ENCODE measurements at places on chromosomes 5 and 9.

DNA sequence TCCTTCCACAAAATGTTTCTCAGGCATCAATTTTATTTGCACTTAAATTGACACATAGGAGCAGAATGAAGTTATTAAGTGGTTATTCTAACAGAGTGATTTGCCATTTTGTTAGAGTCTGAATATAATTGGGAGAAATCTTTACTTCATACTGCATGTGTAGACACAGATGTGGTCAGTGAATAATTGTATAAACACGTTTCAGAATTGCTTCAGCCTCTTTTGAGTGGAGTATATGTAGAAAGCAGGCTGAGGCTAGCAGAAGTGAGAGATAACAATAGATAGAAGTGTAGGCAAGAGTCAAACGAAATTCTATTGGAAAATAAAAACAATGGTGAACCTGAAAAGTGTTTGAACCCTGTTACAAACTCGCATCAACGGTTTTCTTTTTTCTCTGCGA, 270.7 kb downstream of the TMEM167A start:
- DNase-seq, result peak; percentile 33

DNA sequence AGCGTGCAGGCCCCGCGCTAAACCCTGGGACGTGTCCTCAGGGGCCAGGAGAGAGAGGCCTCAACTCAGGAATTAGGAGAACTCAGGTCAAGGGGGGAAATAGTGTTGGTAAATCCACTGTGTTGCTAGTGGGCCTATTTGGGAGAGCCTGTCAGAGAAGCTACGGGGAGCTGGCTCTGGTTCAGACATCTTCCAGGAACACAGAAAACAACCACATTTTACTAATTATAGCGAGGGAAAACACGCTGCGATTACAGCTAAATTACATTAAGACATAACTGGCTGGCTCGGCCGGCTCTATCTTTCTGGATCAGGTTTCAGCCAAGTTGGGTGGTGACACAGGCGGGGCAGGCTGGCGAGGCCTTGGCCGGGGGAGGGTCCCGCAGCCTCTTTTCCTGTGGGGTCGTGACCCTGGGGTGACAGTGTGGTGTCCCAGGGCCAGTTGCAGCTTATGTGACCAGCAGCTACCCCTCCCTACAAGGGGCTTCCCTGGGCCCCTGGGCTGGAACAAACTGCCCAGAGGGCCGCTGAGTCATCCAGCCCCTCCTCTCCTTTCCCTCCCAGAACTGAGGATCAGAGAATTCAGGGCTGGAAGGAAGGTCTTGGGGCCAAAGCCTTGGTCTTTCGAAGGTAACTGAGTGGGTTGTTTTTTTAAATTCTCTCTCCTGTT, 75.1 kb downstream of the FGF18 start:
- DNase-seq, result peak; percentile 86

GRCh38 chr9:93456022-93456421, 2.6 kb upstream of the FAM120AOS start:
- no peak for DNase-seq

DNA sequence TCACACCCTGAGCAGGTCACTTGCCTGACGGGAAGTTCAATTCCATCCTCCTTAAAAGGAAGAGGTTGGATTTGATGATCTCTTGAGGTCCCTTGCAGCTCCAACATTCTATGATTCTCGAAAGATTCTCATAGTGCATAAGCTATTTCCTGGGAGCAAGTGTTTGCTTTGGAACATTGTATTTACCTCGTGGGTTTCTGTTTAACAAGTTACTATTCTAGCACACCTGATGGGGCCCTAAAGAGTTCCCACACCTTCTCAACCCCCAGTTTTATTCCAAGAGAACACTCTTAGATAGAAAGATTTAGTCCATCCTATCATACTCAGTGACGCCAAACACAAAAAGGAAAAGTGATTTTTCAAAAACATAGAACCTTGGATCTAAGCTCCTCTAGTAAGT, 23.4 kb downstream of the NR4A3 start:
- no peak for DNase-seq

DNA sequence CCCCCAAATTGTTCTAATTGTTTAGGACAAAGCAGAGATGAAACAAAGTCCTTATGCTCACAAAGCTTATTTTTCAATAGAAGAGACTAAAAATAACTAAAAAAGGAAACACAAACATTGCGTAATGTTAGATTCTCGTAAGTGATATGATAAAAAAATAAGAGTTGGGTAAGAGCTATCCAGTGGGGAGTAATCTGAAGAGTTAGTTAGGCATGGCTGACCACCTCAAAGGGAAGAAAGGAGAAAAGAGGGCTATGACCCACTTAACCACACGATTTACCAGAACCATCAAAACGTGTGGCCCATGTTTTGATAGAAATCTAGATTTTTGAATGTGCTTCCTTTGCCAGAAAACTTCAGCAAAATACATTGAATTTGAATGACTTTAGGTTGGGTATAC, 1296.8 kb upstream of the NUDT12 start:
- no peak for DNase-seq

GRCh38 chr9:134785325-134786108, 95.1 kb upstream of the FCN2 start:
- no peak for DNase-seq

DNA sequence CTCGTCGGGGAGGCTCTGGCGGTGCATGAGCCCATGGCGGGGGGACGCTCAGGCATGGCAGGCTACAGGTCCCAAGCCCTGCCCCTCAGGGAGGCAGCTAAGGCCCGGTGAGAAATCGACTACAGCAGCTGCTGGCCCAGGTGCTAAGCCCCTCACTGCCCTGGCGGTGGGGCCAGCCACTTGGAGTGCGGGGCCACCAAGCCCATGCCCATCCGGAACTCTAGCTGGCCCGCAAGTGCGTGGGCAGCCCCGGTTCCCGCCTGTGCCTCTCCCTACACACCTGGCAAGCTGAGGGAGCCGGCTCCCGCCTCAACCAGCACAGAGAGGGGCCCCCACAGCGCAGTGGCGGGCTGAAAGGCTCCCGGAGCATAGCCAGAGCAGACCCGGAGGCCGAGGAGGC, 1896.9 kb upstream of the CDH6 start:
- no peak for DNase-seq

GRCh38 chr9:107637421-107638420, 148.2 kb upstream of the KLF4 start:
- peak; percentile 97 for DNase-seq

DNA sequence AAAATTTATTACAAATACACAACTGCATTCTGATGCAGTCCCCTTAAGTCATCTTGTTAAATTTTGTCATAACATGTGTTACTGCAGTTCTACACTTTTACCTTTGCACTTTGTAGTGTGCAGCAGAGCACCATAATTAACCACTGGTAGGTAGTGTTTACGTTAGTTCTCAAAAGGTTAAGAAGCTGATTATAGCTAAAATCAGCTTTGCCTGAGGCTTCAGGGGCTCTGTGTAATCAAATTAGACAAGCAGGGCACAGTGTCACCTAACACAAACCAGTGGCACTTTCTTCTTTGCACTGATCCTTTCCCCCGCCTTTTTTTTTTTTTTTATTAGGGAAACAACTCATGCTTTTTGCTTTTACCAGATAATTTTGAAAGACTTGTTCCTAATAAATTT, 26.1 kb downstream of the POU5F2 start:
- no peak for DNase-seq

DNA sequence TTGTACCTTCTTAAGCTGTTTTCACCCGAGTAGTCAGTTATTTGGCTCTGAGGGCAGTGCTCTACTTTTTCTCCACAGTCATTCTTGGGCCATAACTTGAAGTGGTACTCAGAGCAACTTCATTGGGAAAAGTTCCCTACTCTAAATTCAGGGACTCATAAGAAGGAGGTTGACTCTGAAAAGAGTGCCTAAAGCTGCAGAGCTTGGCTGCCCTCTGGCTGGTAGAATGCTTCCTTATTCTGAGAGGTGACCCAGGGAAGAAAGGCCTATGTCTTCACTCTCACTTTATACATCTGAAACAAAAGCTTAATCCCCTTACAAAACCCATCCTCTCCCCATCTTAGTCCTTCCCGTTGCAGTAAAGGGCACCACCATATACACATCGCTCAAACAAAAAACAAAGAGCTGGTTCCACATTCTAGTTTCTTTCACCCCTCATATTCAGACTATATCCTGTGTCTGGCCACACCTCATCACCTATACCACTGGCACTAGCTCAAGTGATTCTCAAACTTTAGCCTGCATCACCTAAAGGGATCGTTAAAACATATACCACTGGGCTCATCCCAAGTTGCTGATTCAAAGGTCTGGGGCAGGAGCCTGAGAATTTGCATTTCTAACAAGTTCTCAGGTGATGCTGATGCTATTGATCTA, 7.9 kb downstream of the IGIP start:
- no peak for DNase-seq

DNA sequence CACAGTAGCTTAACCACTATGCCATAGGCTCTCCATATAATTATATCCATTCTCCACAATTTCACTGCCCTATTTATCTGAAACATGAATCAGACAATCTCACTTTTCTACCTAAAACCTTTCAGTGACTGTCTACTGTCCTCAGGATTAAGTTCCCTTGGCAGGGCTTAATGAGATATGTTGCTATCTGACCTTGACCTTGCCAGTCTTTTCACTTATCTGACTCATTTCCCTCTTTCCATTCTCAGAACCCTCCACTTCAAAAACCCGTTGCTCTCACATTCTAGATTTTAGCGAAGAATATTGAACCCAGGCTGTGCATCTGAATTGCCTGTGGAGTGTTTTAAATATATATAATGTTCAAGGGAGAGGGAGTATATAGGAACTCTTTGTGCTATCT, 452.1 kb upstream of the MPDZ start:
- no peak for DNase-seq

DNA sequence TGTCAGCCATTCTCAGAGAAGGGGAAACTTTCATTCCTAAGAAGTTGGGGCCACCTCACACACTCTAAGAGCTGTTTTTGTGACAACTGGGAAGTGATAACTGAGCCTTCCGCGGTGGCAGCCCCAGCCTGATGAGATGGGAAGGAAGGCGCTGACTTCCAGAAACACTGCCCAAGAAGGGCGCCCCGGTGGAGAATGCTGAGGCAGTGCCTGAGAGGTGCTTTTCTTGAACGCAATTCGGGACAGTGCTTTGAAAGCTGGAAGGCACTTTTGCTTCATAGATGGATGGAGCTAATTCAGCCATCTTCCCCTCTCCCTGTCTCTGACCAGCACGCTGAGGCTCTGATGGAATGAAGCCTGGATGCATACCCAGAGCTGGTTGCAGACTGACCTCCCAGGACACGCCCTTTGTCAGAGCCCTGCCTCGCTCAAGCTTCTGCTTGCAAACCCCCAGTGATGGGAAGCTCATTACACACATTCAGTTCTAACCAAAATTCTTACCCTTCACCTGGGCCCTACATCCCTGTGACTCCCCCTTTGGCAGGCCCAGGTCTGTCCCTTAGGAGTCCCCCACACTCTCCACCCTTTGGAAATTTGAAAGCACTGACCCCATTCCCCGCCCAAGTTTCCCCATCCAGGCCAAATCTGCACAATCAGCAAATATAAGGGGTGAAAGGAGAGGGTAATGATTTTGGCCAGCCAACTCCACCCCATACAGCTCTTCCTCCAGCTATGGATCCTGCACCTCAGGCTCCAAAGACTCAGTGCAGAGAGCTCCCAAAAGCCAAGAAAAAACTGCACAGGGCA, 66.6 kb upstream of the SLC25A51 start:
- DNase-seq, result no peak

DNA sequence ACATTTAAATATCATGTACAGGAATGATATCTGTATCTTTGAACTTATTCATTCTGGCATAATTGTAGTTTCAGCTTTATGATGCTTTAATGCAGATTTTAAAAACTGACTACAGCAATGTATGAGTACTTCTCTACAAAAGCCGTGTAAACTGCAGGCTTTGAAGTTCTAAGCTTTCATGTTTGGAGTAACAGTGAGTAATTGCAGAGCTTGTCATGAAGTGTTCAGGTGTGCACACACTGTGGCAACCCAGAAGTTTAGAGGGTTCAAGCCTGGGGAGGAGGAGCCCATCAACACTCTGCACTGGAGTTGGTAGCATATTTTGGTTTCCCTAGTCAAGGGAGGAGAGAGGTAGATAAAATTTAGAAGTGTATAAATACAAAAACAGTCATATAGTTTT, 130.9 kb downstream of the CD180 start:
- DNase-seq, result no peak

DNA sequence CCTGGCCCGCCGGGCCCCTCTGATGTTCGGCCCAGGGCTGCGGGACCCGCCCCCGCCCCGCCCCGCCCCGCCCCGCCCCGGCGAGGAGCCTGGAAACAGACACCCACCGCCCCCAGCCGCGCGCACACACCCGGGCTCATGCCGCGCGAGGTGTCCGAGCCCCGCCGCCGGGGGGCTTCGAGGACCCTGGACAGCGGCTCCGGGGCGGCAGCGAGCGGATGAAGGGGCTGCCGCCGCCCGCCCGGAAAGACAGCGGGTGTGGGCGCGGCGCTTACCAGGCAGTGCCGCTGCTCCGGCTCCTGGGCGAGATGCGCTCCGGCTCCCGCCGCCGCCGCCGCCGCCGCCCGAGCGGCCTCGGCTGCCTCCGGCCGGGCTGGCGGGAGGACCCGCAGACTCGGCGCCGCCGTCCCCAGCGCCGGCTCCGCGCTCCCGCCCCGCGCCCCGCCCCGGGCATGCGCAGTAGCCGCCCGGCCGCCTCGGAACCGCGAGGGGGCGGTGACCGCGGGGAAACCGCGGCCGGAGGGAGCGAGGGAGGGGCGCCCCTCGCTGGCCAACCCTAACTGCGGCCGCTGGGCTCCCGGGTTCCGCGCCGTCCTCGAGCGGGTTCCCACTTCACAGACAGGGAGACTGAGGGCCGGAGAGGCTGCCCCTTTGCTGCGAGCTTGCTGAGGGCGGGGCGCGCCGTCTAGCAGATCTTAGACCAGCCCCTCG, at the start of gene GPRIN1:
TSS of gene GPRIN1 (minus strand) at position 433 of the 711 bp plus-strand sequence. CDS start 10,322 bp downstream, outside the sequence.
- peak; percentile 46 for DNase-seq

DNA sequence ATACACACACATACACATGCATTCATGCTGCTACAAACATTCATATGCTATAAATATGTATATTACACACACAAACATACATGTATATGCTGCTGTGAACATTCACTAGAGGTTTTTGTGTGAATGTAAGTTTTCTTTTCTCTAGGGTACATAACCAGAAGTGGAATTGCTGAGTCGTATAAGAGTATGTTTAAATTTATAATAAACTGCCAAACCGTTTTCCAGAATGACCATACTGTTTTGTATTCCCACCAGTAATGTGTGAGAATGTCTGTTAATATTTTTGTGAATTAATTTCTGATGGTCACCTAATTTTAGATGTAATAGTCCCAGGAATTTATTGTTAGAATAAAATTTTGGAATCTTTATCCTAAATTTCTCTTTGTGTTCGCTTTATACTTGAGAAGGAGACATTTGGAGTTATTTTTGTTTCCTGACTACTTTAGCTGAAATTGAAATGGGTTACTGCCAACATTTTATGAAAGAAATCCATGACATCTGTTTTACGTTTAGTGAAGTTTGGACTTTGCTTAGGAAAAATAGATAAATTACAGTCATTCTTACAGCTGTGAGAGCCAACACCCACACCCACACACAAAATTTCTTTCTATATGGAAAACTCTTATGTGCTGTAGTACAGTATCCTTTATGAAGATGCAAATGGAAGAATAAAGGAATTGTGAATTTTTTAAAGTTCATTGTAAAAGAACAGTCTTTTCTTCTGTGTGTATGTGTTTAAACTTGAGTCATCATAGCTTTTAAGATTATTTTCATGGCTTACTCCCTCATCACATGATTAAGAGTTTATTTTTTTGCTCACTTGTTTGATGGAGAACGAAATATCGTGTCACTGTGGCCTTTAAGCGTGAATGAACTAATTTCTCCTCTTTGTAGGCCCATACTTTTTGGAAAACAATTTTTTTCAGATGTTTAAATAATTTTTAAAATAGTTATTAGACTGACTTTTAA, 24.3 kb downstream of the CENPP start:
- DNase-seq, result peak; percentile 79

GRCh38 chr5:56515011-56515410, 281.9 kb upstream of the ANKRD55 start:
- DNase-seq, result no peak

GRCh38 chr9:123749580-123750202, 180.2 kb downstream of the DENND1A start:
- peak; percentile 40 for DNase-seq
